HAP-1 (cell line): ENCODE measurements at places on chromosomes 2 and 18.

GRCh38 chr18:7567474-7568425, 634 bp downstream of the PTPRM start:
- no peak for DNase-seq

DNA sequence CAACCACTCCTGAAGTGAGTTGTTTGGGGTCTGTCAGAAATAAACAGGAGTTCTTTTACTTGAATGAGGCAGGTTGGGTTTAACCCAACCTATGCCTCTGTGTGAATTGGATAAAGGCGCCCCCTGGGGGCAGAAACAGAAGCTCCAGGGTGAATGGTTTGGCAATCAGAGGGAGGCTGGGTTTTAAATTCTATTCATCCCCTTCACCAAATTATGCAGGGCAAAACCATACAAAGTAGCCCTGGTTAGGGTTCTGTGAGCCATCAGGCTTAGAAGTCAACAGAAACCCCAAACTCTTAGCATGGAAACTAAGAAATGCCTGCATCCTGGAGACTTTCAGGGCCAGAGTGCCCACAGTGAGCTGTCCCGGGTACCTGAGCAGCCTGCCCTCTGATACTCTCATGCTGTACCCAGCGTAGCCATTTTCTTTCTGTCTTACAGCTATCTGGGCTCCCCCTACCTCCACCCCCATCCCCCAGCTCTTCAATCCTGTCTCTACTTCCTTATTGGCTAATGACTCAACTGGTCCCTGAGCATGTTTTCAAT, 241.5 kb downstream of the ICOS start:
- peak; percentile 83 for DNase-seq

GRCh38 chr2:201127152-201127511, 11.2 kb downstream of the CFLAR start:
- DNase-seq = no peak

- DNase-seq = no peak
Observed at GRCh38 chr18:55251254-55251971, 292.2 kb upstream of the CCDC68 start.
